ENCODE measurements at places on chromosomes 5 and 9.

GRCh38 chr5:178531786-178532185 lies 58.4 kb downstream of the COL23A1 start:
- DNase-seq, result no peak

GRCh38 chr9:125189011-125189360 lies 617 bp downstream of the PPP6C start:
- no peak for DNase-seq

DNA sequence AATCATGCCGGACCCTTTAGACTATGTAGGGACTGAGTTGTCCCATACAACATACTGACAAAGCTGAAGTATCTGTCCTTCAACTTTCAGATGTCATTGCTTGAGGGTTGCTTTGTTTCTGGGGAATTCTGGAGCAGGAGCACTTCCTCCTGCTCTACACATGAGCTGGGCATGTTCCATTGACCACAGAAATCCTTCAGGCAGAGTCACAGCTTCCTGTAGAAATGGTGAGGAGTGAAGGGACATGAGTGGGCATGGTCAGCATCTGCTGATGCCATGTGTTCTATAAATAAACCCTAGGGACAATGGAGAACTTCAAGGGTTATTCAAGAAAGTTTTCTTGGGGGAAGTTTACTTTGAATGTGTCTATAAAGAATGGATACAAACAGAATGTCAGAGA lies 296.6 kb upstream of the FBXL7 start:
- no peak for DNase-seq

GRCh38 chr5:145237843-145238242 lies 597.3 kb downstream of the PRELID2 start:
- peak; percentile 22 for DNase-seq

- peak; percentile 94 for DNase-seq
These were observed 7.5 kb upstream of the RAPGEF1 start for GRCh38 chr9:131747352-131747751.

DNA sequence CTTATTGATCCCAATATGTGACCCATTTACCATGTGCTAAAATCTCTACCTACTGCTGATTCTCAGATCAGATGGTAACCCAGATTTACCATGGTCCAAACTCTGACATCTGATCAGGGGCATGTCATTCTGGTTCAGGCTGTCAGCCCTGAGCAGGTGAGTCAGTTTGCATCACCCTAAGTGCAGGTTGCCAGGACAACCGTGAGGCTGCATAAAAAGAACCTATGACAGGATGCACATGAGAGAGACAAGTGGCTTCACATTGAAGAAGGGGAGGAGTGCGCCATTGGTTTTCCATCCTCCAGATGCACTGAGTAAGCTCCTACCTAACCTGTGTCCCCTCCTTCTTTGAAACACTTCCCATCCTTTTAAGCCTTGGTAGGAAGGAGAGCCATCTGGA lies 801 bp upstream of the PRSS3 start:
- no peak for DNase-seq

DNA sequence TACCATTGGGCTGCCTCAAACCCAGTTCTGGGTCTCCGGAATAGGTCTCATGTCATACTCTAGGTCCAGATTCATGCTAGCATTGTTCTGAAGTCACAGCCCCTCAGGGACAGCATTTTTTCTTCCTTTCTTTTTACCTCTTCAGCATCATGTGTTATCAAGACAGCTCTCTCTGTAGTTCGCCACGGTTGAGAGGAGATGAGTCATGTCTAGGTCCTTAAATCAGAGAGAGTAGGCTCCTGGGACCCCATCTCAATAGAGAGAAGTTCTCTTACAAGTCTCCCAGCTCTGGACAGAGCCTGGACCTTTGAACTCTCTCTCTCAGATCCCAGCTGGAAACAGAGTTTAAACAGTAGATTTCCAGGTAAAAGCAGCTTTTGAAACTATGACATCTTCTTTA lies 332.4 kb upstream of the CD180 start:
- no peak for DNase-seq

- no peak for DNase-seq
These were observed 59.1 kb upstream of the GOLPH3 start for GRCh38 chr5:32233220-32233695.

DNA sequence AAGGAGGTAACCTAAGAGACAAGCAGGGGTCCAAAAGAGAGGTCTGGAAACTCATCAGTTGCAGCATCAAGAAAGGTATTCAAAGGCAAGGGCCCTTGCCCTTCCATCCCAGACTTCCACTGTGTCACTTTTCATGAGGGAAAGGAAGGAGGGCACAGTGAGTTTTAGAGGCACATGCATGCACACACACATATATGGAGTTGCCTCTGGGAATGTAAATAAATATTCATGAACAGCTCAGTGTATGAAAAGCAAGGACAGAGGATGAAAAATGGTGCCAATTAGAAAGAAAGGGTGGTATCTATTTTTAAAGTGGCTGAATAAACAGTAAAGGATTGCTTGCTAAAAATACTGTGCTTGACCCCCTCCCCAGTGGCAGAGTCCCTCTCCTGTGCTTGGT lies 105.3 kb upstream of the LRRTM2 start:
- no peak for DNase-seq

DNA sequence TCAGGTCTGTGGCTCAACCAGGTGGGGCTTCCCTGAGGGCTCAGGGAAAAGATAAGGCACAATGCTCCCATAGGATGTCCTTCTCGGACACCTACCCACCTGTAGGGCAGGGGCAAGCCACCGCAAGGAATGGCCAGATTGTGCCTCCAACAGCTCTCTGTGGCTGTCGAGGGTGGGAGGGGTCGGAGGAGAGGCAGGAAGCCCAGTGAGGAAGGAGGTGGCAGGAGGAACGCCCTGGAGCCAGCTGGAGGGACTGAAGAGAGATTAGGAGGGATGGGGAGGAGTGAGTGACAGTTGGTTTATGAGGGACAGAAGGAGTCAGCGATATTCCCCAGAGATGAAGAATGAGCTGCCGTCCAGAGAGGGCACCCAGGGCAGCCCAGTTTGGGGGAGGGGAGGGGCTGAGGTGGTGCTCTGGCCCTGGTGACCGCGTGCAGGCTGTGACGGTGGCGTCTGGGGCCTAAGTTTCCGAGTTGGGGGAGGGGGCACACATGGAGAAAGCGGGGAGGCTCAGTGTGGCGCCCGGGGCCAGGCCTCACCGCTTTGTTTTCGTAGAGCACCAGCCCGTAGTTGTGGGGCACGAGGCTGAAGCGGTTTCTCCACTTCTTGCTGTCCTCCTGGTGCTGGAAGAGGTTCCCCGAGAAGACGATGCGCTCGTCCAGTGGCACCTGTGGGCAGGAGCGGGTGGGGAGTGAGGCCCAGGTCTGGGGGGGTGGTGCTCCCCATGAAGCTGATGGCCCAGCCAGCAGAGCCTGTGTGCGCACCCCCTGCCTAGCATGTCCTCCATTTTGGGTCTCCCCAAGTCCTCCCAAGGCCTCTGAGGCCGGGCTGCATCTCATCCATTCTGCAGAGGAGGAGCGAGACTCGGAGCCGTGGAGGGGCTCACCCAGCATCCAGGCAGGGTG lies 75.6 kb downstream of the LRSAM1 start:
- DNase-seq, result no peak

DNA sequence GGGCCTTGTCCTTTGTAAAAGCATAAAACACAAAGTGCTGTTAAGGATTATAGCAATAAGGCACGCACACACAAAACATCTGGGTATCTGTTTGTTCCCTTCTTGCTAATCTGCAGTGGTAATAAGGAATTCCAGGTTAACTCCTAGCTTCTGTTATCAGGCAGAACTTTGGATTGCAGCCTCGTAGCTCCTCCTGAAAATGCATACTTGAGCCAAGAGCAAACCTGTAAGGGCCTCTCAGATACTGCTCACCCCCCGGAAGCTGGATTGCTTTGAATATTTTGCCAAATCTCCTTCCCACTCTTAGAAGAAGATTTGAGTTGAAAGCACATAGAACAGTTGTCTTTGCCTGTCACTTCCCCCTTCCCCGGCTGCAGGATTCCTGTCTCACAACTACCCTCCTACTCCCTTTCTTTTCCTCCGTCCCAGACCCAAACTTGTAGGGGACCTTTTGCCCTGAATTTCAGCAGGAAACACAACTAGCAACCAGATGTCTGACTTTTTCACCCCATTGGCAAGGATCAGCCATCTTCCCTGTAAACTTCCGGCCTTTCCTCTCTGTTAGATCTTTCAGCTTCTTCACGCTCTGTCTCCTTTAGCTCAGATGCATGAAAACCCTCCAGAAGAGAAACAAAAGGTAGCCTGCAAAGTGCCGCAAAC lies 28.2 kb upstream of the SMAD5 start:
- DNase-seq, result no peak

DNA sequence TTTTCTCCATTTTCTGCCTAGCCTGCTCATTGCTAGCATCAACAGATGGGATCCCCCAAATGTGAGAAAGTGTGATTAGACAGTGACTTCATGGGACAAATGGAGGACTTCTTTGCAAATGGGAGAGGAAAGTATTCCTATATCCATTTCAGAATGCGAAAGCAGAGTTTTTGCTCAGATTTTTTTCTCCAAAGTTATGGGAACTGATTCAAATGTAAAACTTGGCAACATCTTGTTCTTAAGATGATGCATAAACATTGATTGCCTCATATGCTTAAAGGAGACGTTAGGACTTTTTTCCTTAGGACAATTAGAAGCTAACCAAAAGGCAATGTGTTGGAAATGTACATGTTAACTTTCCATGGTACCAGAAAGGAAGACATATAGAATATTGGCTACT lies 704.3 kb upstream of the ZNF608 start:
- no peak for DNase-seq

DNA sequence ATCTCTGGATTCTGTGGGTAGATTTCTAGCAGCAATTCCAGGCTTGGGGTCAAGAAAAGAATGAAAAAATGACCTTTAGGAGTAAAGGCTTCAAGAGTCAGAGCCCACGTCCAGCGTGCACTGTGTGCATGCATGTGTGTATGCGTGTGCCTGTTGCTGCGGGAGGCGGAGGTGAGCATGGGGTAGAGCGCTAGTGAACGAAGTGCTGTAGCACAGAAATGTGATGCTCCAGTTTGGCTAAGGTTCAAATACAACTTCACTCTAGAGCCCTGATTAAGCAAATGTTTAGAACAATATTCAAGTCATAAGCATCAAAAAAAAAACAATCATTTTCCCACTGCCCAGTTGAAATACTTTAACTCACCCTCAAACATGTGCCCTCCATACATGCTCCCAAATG lies 403.9 kb downstream of the ZNF608 start:
- DNase-seq, result no peak

DNA sequence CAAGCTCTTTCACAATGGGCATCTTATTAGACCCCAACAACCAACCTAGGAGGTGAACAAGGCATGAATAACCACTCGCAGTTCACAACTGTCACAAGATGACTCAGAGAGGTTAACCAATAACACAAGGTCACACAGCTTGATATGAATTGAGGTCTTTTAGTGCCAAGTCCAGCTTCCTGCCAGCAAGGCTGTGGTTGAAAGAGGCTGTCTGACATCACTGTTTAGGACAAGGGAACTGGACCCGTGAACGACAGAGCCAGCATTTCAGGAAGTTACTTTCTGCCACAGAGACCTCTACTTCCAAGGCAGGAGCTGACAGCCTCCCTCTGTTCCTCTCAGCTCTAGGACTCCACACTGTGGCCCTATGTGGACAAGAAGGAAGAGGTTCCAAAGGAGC lies 53.4 kb upstream of the ALDH1B1 start:
- no peak for DNase-seq

GRCh38 chr9:121556580-121556979 lies 56.9 kb upstream of the GGTA1 start:
- DNase-seq, result peak; percentile 77

DNA sequence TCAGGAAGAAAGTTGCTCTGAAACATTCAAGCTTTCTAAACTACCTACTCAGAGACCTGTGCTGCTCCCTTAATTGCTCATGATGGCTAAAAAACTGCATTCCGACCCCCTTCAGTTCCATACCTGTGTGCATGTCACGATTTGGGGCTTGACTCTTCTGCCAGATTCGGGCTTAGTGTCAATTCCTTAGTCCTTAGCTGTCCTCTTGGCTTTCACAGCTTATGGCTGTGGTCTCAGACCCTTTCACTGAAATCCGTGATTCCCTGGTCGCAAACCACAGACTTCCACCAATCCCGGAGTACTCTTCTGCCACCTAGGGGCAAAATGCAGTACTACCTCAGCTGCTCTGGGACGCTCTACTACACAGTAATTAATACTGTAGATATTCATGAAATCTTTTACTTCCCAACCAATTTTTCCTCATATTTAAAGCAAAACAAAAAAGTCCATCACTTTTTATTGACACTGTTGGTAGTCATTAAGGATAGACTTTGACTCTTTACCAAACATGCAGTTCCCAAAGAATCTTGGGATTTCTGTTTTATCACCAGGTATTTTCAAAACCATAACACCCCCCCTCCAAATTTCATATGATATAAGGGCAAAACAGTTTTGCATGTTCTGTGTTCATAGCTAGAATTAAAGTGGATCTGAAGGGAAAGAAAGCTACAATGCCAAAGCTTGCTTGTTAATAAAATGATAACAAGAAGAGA lies 617.4 kb downstream of the SLCO4C1 start:
- DNase-seq, result no peak

- no peak for DNase-seq
These were observed 260.9 kb downstream of the SH3GL2 start for GRCh38 chr9:17839776-17840175.

DNA sequence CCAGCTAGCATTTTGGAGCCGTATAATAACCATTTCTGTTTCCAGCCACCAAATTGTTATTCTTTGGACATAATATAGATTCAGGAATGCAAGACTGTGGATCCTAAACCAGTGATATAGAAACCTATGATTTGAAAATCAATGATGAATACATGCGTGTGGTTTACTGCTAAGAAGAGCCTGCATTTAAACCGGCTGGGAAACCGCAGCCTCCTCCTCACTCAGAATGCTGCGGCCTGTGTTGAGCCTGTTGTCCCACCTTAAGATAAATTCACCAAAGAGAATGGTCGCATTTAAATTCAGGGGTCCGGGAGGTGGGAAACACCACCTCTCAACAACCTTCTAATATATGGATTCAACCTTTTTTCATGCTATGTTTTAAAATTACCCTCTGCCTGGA lies 148.0 kb downstream of the MEF2C start:
- no peak for DNase-seq

GRCh38 chr9:17900606-17901005 lies 321.7 kb downstream of the SH3GL2 start:
- DNase-seq, result no peak

- peak; percentile 8 for DNase-seq
These were observed 131.4 kb upstream of the IRX4 start for GRCh38 chr5:2014058-2014610.

DNA sequence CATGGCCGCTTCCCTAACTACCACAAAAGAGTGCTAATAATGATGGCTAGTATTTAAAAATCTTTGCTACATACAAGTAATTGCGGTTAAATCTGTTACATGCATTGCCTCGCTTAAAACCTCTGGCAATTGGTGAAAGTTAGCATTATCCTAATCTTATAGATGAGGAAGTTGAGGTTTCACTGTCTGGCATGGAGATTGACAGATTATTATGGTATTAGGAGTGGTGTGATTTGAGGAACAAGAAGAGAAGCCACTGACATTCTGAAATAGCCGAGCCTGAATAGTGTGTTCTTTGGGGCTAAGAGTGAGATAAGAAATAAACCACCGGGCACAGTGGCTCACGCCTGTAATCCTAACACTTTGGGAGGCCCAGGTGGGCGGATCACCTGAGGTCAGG lies 45.3 kb upstream of the DPYSL3 start:
- no peak for DNase-seq

Measured in LNCaP clone FGC (cell line).